GM12891 (cell line): ENCODE measurements at places on chromosomes 2 and 18.
A peak's percentile ranks its signal among the peaks of the same experiment; 100 is the strongest.

DNA sequence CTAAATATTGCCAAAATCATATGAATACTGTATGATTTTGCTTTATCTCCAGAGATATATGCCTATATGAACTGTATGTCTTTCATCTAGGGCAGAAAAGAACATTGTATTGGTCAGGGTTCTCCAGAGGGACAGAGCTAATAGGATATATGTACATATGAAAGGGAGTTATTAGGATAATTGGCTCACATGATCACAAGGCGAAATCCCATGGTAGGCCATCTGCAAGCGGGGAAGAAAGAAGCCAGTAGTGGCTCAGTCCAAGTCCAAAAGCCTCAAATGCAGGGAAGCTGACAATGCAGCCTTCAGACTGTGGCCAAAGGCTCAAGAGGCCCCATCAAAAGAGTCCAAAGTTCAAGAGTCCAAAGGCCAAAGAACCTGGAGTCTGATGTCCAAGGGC is 209.9 kb downstream of the RNF144A start:
- no peak for DNase-seq

DNA sequence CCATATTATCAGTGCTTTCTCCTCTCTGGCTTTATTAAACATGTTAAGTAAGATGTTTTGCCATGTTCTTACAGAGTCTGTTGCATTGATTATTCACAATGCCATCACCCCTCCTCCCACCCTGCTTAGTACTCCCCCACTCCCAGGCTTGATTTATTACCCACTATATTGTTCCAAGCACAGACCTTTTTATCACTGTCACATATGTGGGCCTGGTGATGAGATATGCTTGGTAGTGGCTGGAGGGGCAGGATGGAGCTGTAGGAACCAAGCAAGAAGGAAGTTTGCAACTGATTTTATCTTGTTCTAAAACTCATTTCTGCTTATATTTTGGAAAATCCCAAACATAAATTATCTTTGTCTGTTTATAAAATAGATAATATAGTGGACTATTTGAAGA is 748.2 kb upstream of the CELF4 start:
- DNase-seq = no peak

DNA sequence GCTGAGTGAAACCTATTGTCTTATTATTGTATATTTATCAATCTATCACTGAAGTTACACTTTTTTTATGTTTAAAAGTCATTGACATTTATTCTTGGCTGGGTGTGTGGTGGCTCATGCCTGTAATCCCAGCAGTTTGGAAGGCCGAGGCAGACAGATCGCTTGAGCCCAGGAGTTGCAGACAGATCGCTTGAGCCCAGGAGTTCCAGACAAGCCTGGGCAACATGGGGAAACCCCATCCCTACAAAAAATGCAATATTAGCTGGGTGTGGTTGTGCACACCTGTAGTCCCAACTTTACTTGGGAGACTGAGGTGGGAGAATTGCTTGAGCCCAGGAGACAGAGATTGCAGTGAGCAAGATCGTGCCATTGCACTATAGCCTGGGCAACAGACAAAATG is 97.8 kb downstream of the EPC2 start:
- DNase-seq = no peak

- no peak for DNase-seq
Measured at GRCh38 chr2:145169285-145169684, 649.4 kb upstream of the ZEB2 start.

DNA sequence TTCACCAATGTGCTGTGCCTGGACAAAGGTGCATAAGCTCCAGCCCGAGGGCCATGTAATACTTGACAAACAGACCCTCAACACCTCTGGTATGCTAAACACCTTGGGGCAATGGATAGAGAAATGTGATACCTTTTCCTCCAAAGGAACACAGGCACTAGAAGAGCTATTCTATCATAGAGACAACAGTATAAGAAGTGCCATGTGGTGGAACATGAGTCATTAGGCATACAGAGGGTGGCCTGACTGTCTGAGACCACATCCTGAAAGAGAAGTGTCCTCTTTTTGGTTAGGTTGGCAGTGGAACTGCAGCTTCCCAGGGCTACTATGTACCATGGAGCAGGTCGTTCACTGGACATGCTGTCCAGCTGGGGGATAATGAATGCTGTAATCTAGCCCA is 153.9 kb downstream of the INSIG2 start:
- DNase-seq = no peak

GRCh38 chr2:73981081-73982001 is 3.4 kb upstream of the TET3 start:
- DNase-seq = peak; percentile 59

- DNase-seq = no peak
Measured at GRCh38 chr2:84152462-84152861, 306.6 kb downstream of the SUCLG1 start.
